Stimulated activated effector memory CD8-positive, alpha-beta T cell treated with anti-CD3 and anti-CD28 coated beads, Interleukin-12 subunit alpha, Interleukin-12 subunit beta, amount 100 ng/mL, for 72 hours (primary cell): ENCODE measurements at places on chromosomes 11 and 22.

DNA sequence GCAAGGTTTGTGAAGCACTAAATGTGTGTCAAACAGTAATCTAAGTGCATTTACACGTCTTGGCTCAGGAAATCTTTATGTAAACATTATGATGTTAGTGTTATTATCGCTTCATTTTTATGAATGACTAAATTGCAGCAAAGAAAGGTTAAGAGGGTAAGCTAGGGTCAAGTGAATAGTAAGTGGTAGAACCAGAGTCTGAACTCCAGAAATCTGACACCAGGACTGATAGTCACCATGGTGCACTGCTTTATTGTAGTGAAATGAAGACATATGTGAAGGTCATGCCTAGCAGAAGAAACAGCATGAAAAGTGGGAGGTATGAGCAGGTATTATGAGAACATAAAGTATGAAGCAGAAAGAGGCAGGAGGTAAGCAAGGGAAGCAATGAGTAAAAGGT lies 368.7 kb upstream of the TENM4 start:
- no peak for DNase-seq

GRCh38 chr22:47446331-47446730 lies 683.9 kb downstream of the TBC1D22A start:
- no peak for DNase-seq

- peak; percentile 93 for DNase-seq
Observed at GRCh38 chr22:22558972-22559603, at the start of gene PRAME. Gene PRAME (minus strand): TSS chr22:22559265. CDS start chr22:22556832, 2,433 bp downstream.

- no peak for DNase-seq
Observed at GRCh38 chr11:19294444-19294843, 53.7 kb upstream of the E2F8 start.

DNA sequence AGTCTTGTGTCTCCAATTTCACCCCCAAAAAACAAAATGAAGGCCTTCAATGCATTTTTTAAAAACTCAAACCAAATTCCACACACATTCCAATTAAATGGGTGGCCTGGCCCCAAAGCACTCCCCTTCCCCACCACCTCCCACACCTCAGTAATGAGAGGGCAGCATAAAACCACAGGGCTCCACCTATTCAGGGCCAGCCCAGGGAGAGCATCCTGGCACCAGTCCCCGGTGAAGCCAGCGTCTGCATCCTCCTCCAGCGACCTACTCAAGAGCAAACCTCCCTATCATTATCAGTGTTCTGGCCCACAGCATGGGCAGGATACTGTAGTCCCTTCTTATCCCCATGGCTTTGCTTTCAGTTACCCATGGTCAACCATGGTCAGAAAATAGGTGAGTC lies 17.8 kb upstream of the OR8B8 start:
- no peak for DNase-seq

DNA sequence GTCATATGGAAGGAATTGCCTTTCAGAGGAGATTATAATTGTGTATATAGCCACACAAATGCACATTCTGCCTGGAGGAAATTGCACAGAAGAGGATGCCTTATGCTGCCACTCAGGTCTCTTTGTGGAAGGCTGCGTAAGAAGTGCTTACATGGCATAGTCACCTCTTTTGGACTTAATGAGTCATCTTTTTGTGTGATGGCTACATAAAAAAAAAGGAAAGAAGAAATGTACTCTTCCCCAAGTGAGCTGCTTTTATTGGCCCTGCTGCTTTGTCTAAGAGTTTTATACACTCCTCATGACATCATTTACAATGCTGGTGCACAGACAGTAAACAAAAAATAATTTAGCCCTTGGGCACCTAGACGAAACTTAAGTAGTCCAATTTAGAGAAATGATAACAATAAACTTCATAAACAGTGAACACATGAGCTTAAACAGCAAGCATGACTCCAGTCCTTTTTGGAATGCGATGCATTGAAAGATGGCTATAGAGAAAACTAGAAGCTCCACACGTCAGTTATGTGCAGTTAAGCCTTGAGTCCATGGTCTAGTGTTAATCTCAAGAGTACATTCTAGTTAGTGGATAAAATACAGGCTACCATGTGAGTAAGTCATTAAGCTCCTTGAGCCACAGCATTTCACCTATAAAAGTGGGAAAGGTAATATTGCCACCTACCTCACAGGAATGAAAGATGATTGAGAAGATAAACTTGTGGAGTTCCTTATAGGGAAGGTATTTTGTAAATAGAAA lies 12.0 kb downstream of the CSTPP1 start:
- no peak for DNase-seq

DNA sequence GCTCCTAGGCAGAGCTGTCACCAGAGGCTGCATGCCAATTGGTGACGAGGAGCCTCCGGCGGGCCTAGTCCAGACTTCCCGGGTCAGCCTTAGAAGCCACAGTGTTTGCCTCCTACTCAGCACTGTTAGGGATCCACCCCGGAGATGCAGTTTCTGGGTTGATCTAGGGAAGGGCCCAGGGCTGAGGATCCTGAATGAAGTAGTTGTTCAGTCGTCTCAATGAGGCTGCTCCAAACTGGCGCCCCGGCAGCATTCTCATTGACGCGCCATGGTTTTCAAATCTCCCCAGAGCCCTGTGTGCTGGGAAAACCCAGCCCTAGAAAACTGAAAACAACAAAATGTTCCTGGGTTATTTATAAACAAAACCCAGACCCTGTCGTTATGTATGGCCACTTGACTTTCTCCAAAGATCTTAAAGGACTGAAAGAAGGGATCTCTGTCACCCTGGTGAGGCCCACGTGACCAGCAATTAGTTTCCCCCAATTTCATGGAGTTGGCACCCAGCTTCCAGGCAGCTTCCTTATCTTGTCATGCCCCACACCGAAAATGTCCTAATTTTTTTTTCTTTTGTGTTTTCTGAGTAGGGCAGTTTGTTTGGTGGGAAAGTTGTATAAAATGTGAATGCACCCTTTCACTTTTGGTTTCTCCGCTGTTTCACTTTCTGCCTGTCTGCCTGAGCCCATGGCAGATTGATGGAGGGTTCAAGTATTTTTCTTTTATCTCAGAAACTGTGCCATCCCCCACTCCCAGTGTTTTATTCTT lies 2.0 kb upstream of the EHD1 start:
- no peak for DNase-seq

GRCh38 chr22:36541831-36542411 lies 13.0 kb upstream of the EIF3D start:
- peak; percentile 51 for DNase-seq
